ENCODE measurements at places on chromosomes 13 and 19.

- DNase-seq: no peak
Measured at GRCh38 chr13:91622778-91623550, 224.5 kb downstream of the GPC5 start.

DNA sequence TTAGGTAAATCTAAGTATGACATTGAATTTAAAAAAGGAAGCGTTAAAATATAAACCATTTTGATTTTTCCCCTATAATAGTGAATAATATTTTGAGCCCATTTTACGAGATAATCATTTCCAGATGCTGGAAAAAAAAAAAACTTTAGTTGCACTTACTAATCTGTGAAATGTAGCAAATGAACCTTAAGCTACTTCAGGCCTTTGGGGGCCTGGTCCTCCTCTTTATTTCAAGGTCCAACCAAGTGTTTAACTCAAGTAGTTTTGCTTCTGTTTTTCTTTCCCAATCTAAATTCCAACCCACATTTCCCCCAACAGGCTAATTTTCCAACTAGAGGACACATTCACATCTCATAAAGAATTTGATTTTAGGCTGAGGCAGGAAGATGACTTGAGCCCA is 101.2 kb downstream of the TNFRSF19 start:
- no peak for DNase-seq

DNA sequence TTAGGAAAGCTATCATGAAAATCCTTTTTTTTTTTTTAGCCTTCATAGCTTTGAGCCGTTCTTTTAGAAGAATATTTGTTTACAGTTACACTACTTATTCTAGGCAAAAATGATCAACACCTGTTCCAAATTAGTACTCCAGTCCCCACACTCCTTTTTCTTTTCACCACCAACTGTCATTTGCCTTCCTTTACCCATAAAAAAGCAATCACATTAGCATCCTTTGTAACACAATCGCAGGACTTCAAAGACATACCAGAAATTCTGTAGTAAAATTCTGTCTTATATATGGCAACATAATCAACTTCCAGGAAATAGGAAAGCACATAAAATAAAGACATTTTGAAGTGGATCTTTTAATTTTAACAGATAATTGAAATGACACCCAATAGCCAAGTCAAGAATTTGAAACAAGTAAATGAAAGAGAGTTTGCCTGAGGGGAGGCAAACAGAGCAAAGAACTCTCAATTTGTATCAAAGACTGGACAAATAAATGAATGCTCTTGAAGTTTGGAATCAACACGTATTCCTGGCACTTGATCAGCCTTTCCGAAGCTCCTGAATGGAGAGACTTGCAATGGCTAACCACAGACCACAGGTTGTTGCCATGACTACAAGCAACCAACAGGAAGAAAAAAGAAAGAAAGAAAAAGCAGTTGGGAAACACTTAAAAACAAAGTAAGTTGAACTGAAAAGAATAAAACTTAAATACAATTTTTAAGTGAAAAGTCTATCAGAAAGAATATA is 206.8 kb downstream of the PCDH9 start:
- DNase-seq: no peak

GRCh38 chr13:76226941-76227340 is 590.8 kb downstream of the LMO7 start:
- DNase-seq: no peak

GRCh38 chr13:73740666-73741065 is 393.5 kb downstream of the KLF12 start:
- DNase-seq: no peak

- DNase-seq: no peak
Measured at GRCh38 chr19:14580623-14581237, 2.2 kb upstream of the CLEC17A start.

- DNase-seq: no peak
Measured at GRCh38 chr19:11031421-11032070, 57.7 kb upstream of the LDLR start.

- DNase-seq: no peak
Measured at GRCh38 chr13:93290503-93290902, 63.9 kb downstream of the GPC6 start.

DNA sequence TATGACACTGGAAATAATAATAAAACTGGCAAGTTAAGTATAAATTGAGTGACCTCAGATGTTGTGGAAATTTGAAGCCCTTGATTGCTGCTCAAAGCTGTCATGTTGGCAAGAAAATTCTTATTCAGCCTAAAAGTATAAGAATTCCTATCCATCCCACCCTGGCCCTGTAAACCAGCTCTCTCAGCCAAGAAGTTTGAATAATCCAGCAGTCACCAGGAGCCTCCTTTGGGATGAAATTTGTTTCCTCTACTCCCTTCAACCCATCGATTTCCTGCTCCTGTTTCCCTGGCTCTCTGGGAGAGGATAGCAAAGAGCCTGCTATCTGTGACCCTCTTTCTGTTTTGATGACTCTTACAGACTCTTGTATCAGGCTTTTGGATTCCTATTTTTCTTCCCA is 169.3 kb downstream of the LHFPL6 start:
- DNase-seq: no peak

DNA sequence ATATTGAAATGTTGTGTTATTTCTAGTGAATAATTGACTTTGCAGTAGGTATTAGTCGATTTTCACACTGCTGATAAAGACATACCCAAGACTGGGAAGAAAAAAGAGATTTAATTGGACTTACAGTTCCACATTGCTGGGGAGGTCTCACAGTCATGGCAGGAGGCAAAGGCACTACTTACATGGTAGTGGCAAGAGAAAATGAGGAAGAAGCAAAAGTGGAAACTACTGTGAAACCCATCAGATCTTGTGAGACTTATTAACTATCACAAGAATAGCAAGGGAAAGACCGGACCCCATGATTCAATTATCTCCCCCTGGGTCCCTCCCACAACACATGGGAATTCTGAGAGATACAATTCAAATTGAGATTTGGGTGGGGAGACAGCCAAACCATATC is 9.9 kb upstream of the C5AR2 start:
- DNase-seq: no peak

DNA sequence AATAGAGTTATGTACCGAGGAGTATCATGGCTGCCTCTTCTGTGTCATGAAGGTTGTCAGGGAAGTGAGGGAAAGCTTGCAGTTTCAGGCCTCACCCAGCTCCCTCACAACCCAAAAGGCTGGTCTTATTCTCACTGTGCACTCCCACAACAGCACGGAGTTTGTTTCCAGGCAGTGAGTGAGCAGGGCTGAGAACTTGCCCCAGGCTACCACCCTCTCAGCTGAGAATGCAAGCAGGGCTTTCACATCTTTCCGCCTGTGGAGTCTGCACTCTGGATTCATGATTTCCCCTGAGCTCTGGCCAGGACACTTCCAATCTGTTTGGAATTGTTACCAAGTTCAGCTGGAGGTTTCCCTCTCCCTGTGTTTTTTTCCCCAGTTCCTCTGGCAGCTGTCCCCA is 2284.7 kb upstream of the PCDH20 start:
- no peak for DNase-seq

- DNase-seq: no peak
Measured at GRCh38 chr13:42567906-42568305, 6.0 kb upstream of the TNFSF11 start.

DNA sequence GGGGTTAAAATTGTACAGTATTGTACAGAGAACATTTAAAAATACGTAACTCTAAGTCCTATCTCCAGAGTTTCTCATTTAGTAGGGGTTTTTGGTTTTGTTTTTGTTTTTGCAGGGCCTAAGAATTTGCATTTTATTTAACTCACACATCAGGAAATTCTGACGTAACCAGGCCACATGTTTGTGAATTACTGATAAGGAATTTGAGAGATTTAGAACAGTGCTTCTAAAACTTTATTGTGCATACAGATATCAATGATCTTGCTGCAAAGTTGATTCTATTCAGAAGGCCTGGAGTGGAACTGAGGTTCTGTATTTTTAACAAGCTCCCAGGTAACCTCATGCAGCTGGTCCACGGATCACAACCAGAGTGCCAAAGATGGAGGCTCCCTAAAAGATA is 49.3 kb downstream of the LIG4 start:
- no peak for DNase-seq

GRCh38 chr13:25171517-25172302 is at the start of gene AMER2:
Gene AMER2 (minus strand): TSS chr13:25172288. CDS start chr13:25171619, 669 bp downstream.
- no peak for DNase-seq

GRCh38 chr19:804419-805165 is 7.3 kb downstream of the PTBP1 start:
- DNase-seq: no peak

- DNase-seq: no peak
Measured at GRCh38 chr13:99257291-99257690, 888 bp downstream of the GPR18 start.

DNA sequence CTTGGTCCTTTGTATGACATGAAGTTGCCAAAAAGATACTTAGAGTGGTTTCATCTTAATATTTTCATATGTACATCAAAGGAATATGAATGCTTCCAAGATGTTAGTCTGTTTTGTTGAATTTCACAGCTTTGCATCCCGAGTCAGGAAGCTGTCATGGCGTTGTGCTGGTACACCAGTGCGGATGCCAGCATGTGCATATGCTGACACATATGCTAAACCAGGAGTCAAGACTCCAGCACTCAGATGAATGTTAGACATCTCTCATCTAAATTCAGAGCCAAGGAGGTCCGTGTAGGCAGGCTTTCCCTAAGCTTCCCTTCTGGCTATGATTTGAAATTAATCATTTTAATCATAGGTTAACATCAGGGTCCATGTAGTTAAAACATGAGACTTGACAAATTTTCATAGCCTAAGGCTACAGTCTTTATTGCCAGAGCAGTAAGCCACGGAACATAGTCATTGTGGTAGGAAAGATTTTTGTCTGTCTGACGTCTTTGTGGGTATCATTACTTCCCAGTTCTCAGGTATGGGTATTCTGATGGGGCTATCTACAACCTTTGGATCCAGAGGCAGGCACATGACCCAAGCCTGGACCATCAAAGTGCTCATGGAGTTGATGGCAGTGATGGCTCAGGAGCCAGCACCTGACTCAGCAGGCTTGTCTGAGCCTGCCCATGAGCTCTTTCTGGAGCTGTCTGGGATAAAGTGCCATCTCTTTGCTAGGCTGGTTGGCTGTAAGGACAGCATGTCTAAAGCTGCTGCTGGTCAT is 246.1 kb downstream of the KCNRG start:
- DNase-seq: no peak

- no peak for DNase-seq
Measured at GRCh38 chr13:29359181-29359580, 236.3 kb downstream of the SLC7A1 start.

DNA sequence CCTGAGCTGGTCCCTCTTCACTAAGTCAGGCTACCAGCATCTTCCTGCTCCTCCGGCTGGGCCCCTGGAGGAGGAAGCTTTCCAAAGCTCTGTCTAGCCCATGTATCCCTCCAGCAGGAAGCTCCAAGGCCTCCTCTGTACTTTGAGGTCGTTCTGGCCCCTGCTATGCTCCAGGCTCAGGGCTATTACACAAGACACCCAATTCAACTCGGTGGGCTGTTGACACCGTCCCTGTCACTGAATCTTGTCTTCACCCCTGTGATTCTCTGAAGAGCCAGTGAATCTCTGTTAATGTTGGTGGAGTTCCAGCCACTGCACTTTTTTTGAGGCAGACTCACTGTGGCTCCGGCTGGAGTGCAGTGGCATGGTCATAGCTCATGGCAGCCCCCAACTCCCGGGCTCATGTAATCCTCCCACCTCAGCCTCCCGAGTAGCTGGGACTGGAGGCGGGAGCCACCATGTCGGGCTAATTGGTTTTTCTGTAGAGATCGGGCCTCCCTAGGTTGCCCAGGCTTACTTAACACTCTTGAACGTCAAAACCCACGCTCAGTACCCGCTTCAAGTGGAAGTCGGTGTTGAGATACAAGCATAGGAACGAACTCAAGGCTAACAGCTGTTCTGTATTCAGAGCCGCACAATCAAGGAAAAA is 512 bp upstream of the REX1BD start:
- DNase-seq: no peak

- DNase-seq: no peak
Measured at GRCh38 chr19:11164879-11165406, 9.4 kb upstream of the SPC24 start.

GRCh38 chr19:39187552-39187943 is 9.2 kb upstream of the NCCRP1 start:
- no peak for DNase-seq

- DNase-seq: no peak
Measured at GRCh38 chr13:97329331-97329730, 104.6 kb upstream of the RAP2A start.

GRCh38 chr19:3342246-3342645 is 24.1 kb upstream of the NFIC start:
- DNase-seq: no peak

Data from mesenteric fat pad (tissue), 1 donor.